ENCODE measurements at places on chromosomes 16 and 17. TPM values are rescaled to one million over a fixed set of nuclear protein-coding genes. Genes with fewer than 3 reads are reported as not detected.

DNA sequence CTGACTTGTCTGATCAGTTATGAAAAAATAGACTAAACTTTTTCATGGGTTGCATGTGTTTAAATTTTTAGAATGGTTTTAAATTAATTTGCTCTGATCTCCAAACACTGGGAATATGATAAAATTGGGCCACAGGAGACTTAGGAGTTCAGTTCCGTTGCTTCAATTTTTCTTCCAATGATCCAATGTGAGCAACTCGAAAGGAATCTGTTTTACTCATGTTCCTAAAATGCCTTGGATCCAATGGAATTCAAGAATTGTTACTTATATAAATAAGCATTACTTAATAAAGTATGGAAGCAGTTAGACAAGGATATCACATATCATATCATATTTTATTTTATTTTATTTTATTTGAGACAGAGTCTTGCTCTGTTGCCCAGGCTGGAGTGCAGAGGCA lies 56.0 kb upstream of the NACA2 start:
- H3K4me1 ChIP-seq = no peaks in the 10 kb centered on the region
- H3K27me3 ChIP-seq = peaks cover 20% of the 10 kb centered on the region

- no peak for DNase-seq
- H3K4me3 ChIP-seq = no peak overlapping the region
- no peak overlapping the region for H3K27ac ChIP-seq
- no peaks in the 10 kb centered on the region for H3K4me1 ChIP-seq
Measured at GRCh38 chr16:3968551-3968950, 88.0 kb upstream of the CREBBP start.

DNA sequence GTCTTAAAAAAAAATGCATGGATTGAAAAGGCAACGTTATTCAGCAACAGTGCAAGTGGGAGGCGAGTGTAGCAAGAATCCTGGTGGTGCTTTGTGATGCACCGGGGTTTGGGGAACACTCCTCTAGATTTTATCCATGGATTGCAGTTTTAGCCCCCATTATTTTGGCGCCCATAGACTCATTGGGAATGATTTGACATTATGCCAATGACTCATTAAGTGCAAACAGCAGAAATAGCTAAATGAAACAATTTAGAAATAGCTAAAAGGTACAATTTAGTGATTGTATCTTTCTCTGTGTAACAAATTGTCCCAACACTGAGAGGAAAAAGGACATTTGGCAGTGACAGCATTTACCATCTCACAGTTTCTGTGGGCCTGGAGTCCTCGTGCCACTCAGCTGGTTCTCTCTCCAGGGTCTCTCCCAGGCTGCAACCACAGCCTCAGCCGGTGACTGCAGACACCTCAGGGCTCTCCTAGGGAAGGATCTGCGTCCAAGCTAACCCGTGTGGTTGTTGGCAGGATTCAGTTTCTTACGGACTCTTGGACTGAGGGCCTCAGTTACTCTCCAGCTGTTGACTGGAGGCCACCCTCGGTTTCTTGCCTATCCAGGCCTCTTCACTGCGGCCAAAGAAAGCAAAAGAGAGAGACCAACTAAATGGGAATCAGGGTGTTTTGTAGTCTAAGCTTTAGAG lies 398.7 kb downstream of the SNX29 start:
- H3K27ac ChIP-seq = no peak overlapping the region
- no peaks in the 10 kb centered on the region for H3K36me3 ChIP-seq
- no peaks in the 10 kb centered on the region for H3K27me3 ChIP-seq
- H3K4me1 ChIP-seq = peaks cover 12% of the 10 kb centered on the region
- no peak overlapping the region for H3K4me3 ChIP-seq
- DNase-seq = no peak

DNA sequence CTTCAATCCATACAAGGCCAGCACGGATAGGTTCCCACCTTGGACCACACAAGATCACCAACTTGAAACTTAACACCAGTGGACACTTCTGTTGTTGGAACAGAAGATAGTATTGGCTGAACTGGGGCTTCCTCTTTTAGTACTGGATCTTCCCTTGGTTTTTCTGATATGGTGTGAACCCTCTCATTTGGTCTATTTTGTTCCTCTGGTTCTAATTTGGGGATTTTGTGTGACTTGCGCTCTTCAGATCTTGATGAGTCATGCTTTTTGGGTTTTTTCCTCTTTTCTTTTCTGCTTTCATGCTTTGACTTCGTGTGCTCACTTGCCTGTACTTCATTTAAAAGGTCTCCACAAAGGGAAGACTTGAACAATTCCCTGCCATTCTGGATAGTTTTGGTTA lies 39.0 kb downstream of the SOST start:
- peaks cover 27% of the 10 kb centered on the region for H3K27me3 ChIP-seq
- H3K4me3 ChIP-seq = peak overlapping the region; percentile 88
- peak overlapping the region; percentile 96 for H3K27ac ChIP-seq
- H3K36me3 ChIP-seq = peaks cover 2% of the 10 kb centered on the region
- H3K4me1 ChIP-seq = peaks cover 17% of the 10 kb centered on the region

DNA sequence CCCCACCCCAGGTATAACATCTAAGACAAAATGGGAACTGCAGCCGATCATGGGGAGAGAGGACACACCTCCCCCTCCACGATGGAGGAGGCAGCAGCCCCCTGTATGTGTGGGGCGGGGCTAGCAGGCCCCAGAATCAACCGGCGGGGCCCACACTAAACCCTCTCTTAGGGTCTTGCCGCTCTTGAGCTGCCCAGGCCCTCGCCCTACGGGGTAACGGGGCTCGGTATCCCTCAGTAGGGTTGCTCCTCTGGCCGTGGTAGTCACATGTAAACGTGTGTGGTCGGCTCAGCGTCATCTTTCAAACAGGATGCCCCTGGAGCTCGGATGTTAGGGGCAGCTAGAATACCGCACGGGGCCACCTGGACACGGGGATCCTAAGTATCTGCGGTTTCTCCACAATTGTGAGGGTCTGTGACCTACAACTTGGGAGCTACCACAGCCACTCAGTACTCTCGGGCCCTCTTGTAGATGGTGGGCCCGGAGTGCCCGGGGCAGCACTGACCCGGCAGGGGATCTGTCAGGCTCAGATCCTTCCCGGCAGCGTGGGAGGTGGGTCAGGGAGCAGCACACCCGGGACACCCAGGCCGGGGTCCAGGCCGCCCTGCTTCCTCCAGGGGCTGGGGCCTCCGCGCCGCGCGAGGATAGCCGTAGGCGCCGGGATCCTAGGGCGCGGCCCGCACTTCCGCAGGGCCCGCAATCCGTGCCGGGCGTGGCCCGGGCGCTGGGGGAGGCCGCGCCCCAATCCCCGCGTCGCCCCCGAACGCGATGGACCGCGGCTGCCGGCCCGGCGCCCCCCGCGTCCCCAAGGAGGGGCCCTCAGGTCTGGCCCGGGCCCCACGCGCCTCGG lies 781 bp downstream of the ARHGDIA start:
- H3K4me3 ChIP-seq = peak overlapping the region; percentile 90
- DNase-seq = peak; percentile 77
- peak overlapping the region; percentile 96 for H3K27ac ChIP-seq
- peaks cover 47% of the 10 kb centered on the region for H3K36me3 ChIP-seq
- peaks cover 45% of the 10 kb centered on the region for H3K4me1 ChIP-seq

DNA sequence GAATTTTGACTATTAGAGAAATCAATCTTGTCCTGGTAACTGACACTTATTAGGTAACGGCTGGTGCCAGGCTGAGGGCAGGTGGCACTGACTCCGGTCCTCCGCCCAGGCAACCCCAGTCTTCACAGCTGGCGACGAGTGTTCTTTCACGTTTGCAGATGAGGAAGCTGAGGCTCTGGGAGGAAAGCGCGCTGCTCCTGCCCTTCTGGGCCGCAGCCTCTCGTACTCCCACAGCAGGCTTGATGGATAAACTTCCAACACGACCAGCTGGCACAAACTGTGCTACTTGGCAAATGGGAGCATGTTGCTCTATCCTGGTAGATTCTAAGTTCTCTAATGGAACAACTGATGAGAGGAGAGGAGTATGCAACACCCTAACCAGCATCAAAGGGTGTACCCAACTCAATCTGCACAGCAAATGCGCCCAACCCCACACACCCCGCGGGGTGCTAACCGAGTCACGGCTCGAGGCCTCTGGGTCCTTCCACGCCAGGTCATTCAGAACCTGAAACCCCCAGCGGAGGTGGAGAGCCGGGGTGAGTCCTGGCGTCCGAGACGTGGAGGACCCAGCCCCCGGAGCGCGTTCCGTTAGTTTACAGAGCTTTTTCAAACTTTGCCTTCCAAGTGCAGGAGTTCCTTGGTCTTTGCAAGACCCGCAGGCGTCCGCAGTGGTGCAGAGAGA lies 477 bp upstream of the SLC47A1 start:
- peaks cover 8% of the 10 kb centered on the region for H3K4me1 ChIP-seq
- H3K36me3 ChIP-seq = no peaks in the 10 kb centered on the region
- H3K4me3 ChIP-seq = no peak overlapping the region
- DNase-seq = no peak
- no peak overlapping the region for H3K27ac ChIP-seq

CORO6 gene
- total RNA-seq = 6.2 TPM

All from activated CD8-positive, alpha-beta T cell treated with anti-CD3 and anti-CD28 coated beads, Interleukin-2, amount 10 ng/mL, durations not matched to agents 7 days and 5 days (primary cell).